ENCODE measurements at places on chromosomes 5 and 9.

GRCh38 chr5:123460296-123460729 lies 37.1 kb upstream of the CEP120 start:
- DNase-seq = peak; percentile 18

DNA sequence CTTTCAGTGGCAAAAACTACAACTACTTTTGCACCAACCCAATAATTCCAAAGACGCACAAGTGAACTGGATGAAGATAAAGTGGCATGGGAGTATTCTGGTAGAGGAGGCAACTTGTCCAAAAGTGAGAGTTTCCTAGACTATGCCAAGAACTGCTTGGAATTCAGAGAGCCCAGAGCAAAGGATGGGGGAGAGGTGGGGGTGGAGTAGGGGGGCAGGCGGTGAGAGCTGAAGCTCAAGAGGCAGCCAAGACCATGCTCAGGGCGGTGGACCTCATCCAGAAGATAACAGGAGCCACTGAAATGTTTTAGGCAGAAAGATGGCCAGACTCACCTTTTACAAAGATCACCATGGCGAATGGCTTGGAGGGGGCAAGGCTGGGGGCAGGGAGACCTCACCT lies 242.5 kb downstream of the SEC61B start:
- DNase-seq = no peak

GRCh38 chr5:160545832-160546231 lies 124.2 kb downstream of the PTTG1 start:
- DNase-seq = no peak

- no peak for DNase-seq
These were observed 93.4 kb downstream of the MPDZ start for GRCh38 chr9:13186091-13186490.

GRCh38 chr5:16592255-16592654 lies 24.5 kb downstream of the RETREG1 start:
- DNase-seq = no peak

DNA sequence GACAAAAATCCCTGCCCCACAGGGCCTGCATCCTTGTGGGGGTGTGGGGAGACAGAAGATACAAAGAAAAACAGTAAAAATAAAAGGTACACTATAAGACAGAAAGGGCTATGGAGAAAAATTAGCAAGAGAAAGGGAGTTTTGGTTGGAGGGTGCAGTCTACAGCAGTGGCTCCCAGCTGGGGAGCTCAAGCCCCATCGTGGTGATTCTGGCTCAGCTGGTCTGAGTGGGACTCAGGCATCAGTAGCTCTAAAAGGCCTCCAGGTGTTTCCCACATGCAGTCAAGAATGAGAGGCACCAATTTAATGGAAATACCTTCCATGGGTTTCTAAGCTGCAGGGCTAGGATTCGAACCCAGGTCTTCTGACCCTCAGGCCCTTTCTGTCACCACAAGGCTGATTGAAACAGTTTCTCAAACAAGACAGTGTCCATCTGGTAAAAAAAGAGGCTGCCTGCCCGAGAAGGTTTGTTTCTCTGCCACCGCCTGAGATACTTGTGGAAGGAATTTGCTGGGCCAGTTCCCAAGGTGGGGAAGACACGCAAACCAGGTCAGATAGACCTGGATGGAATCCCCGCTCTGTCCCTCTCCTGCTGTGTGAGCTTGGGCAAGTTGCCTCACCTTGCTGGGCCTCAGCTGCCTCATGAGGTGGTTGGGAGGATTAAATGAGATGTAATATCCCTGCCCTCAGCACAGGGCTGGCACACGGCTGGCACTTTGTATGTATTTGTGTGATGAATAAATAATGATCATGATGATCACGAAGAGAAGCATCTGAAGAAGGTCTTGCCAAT lies 43.1 kb downstream of the COL27A1 start:
- no peak for DNase-seq

DNA sequence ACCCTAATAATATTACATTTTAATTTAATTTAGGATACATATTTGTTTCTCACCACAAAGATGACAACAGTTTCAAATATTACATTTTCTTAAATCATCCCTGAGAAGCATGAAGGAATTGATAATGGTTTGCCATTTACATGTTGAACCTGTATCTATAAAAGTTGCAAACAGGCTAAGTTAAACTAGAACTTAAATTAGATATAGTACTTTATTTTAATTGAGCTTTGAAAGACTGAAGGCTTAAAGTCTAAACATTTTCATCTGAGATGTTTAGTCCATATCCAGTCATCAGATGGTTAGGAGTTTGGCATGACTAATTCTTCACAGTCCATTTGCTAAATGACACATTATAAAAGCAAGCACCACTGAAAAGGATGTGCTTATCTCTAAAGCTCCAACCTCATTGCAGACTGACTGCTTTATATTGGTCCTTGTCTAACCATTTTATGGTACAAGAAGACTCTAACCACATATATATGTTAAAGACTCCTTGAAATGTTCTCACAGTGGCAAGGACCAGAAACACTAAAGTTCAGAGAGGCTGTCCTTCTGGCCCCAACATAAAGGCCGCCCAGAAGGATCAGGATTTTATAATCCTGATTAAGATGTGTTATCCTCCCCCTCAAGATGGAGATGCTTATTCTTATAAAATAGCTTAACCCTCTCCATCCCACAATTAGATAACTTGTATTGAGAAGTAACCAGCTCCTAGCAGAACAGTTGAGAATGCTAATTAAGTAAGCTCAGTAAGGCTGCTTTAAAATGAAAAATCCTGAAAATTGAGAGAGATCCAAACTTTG lies 25.8 kb downstream of the WNT8A start:
- DNase-seq = no peak

DNA sequence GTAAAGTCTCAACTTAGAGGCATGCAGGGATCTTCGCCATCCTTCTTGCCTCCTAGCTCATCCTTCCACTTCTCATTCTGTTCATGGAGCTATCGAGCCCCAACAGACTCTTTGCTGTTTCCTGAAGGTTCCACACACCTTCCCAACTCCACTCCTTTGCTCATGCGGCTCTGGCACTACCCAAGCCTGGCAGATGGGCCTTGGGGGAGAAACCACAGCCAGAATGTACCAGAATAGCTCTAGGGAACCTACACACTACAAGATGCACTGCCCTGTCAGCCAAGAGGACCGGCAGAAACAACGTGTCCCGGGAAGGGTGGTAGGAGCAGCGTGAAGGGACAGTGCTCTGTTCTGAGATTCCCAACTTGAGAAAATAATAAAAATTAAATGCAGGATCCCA lies 178.9 kb downstream of the GABBR2 start:
- DNase-seq = no peak

DNA sequence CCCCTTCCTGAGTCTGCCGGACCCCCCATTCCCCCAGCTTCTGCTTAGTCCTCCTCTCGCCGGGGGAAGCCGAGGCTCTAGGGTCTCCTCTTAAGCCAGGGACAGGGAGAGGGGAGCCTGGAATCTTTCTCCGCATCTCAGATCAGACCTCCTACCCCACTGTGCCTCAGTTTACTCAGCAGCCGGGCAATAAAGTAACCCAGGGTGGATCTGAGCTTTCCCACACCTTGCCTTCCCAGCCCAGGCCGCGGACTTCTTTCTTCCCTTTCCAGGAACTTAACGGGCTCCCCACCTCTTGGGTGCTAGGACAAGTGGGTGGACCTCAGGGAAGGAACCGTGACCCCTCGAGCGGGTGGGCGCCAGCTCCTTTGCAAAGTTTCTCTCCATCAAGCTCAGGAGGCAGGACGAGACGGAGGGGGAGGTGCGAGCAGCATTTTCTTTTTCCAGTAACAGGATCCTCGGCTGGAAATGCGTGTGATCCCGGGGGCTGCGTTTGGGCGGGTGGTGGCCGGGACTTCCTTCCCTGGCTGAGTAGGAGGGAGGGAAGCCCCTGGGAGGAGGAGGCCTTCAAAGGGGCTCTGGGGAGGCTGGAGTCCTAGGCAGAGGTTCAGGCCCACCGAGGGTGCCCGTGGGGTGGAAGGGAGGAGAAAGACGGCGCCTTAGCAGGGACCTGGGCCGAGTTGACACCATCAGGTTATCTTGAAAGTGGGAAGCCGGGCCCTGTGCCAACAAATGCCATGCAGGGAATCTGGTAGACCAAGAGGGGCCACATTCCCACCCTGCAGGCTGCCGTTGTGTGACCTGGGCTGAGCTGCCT lies 795 bp downstream of the DAB2IP start:
- no peak for DNase-seq

DNA sequence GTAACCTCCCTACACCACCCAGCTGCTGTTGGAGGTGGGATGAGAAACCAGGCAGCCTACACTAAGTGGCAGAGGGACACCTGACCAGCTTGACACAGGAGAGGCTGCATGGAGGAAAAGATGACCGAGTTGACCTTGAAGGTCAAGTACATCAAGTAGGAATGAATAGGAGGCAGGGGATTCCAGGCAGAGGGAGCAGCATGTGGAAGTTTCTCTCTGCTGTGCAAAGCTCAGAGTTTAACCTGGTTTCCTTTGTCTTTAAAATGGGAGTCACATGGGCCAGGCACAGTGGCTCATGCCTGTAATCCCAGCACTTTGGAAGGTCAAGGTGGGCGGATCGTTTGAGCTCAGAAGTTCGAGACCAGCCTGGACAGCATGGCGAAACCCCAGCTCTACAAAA lies 32.6 kb downstream of the SPRY4 start:
- DNase-seq = no peak

DNA sequence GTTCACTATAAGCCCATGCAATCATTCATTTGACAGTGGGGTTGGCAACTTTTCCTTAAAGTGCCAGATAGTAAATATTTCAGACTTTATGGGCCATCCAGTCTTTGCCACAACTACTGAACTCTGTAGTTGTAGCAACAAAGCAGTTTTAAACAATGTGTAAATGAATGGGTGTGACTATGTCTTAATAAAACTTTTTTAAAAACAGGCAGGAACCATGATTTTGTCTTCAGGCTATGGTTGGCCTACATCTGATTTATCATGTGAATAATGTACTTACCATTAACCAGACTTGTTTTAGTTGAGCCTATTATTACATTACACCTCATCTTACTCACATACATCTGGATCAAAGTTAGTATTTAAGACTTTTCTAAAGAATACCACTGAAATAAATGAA lies 361.6 kb downstream of the GABRG2 start:
- no peak for DNase-seq

GRCh38 chr9:26565118-26565517 lies 327.5 kb downstream of the CAAP1 start:
- no peak for DNase-seq

GRCh38 chr5:131419877-131420276 lies 156.0 kb downstream of the CDC42SE2 start:
- no peak for DNase-seq

- DNase-seq = no peak
These were observed 27.4 kb upstream of the ENHO start for GRCh38 chr9:34550016-34550680.

- peak; percentile 60 for DNase-seq
These were observed 23.4 kb downstream of the LCP2 start for GRCh38 chr5:170273968-170274710.

GRCh38 chr5:14440582-14441431 lies 140.8 kb upstream of the OTULINL start:
- no peak for DNase-seq

- no peak for DNase-seq
These were observed 21.8 kb downstream of the KIAA1958 start for GRCh38 chr9:112508377-112508776.

GRCh38 chr5:98102936-98103335 lies 670.5 kb upstream of the RGMB start:
- no peak for DNase-seq

DNA sequence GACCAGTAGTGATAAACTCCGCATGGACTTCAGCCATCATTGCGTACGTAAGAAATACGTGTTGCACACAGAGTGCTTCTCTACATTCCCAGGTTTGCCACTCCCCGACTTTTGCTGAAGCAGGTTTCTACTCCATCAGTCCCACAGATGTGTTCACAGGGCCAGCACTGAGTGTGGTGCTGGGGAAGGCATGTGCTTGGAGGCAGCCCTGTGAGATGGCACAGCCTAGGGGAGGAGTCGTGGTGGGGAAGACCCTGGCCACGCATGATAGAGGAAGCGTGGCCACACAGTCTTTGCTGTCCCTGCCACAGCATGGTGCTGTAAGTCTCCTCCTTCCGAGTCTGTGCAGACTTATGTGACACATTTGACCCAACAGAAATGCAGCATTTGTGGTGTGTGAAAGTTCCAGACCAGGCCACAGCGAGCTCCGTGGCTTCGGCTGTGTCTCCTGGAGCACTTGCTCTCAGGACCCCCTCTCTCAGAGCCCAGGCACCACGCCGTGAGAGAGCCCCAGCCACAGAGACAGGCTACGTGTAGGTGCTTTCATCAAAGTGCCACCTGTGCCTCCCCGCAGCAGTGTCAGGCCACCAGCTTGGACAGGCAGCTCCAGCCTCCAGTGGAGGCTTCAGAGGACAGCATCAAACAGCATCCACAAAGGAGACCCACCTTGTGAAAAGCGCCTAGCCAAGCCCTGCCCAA lies 197.8 kb downstream of the AUH start:
- no peak for DNase-seq

DNA sequence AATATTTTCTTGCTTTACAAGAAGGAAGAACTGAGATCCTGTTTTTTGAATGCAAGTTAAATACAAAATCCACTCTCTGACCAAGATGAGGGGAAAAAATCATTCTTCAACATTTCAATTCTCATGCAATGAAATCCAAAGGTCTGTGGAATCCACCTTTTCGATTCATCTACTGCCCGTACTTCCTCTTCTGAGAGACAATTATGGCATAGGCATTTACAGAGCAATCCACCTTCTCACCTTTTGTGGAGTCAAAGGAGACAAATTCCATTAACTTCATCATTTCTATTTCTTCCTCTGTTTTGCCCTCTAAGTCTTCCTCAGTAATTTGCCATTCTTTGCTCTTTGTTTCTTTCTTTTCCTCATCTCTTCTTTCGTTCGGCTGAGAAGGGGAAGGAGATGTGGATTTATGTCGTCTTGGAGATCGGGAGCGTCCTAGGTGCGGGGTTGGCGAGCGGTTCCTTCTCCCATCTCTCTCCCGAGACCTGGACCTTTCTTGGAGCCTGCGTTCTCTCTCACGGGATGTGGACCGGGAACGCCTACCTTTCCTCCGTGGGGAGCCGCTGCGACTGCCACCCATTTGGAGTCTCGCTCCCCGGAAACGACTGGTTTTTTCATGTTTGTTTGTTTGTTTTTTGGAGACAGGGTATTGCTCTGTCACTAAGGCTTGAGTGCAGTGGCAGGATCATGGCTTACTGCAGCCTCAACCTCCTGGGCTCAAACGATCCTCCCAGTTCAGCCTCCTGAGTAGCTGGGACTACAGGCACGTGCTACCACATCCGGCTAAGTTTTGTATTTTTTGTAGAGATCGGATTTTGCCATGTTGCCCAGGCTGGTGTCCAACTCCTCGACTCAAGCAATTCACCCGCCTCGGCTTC lies 24.3 kb upstream of the AFF4 start:
- DNase-seq = no peak

Data from central memory CD4-positive, alpha-beta T cell (primary cell).